ENCODE measurements at places on chromosomes 13 and 19.

DNA sequence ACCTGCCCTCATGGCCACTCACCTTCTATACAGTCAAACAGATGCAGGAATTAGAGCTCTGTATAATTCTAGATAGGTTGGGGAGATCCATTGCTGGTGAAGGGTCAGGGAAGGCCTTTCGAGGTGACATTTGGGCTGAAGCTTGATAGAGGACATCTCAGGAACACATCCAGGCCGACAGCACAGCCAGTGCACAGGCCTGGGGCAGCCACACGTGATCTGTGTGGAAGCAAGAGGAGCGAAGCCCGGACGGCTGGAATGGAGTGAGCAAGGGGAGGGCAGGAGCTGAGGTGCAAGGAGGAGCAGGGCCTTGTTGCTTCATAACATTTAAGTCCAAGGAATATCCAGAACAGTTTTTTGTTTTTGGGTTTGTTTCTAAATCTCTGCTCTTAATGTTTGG, 4.5 kb upstream of the OVOL3 start:
- no peak for DNase-seq

DNA sequence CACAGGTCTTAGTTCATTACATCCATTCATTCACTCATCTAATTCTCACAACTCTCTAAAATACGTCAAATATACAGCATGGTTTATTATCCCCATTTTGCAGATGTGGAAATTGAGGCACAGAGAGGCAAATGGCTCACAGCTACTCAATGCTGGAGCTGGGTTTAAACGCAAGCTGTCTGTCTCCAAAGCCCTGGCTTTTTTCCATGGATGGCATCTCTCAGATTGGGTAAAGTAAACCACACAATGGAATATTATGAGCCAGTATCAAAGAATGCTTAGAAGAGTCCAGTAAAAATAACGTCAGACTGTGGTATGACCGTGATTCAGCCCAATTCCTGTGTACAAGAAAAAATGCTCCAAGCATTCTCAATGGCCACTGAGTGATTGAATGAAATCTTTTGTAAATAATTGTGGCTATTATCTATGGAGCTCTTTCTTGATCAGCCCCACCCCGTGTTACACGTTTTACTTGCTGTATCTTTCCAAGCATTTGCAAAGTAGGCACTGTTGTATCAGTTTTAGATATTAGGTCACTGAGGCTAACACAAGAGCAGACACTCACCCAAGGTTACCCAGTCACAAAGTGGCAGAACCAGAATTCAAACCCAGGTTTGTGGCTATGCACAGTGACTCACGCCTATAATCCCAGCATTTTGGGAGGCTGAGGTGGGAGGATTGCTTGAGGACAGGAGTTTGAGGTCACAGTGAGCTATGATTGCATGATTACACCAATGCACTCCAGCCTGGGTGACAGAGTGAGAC, 5.5 kb upstream of the ACP7 start:
- DNase-seq, result peak; percentile 98

DNA sequence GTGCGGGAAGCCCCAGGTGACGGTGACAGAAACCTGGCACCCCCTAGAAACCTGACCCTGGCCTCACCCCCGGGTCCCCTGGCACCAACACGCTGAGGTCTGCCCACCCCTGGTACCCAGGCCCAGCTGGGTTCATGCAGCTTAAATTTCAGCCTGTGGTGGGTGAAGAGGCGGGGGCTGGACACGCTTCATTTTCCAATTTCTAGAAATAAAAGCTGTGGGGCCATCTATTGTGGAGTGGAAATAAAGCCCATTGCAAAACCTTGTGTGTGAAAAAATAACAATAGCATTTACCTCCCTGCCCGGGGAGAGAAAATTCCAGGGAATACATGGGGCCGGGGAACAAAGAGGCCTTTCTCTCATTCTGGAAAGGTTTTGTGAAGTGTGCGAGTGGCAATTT, 7.5 kb upstream of the FUT5 start:
- DNase-seq, result no peak

GRCh38 chr13:20429682-20430081, 96.0 kb downstream of the CRYL1 start:
- DNase-seq, result no peak
